ENCODE measurements at places on chromosomes 11 and 22.

DNA sequence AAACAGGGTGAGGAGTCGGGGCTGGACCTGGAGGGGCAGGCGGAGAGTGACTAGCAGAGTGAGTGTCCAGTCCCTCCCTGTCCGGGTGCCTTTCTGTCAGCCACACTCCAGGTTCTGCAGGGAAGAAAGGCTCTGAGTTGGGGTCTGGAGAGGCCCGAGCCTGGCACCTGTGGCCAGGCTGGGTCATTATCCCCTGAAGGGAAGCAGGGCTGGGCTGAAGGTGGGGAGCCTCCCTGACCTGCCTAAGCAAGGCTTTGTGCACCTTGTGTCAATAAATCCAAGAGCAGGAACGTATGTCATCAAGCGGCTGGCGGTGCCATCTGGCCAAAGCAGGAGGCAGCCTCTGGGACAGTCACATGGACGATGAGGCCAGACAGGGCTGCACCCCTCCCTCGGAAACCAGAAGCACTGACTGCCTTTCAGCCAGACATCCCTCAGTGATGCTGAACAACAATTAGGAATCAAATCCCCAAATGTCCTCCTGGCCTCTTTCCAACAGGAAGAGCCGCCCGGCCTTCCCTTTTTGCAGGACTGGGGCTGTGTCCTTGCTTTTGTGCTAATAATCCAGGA is 73.9 kb upstream of the FGF3 start:
- no peak for DNase-seq

- DNase-seq = no peak
Observed at GRCh38 chr22:38802671-38803121, 8.8 kb upstream of the DNAL4 start.

DNA sequence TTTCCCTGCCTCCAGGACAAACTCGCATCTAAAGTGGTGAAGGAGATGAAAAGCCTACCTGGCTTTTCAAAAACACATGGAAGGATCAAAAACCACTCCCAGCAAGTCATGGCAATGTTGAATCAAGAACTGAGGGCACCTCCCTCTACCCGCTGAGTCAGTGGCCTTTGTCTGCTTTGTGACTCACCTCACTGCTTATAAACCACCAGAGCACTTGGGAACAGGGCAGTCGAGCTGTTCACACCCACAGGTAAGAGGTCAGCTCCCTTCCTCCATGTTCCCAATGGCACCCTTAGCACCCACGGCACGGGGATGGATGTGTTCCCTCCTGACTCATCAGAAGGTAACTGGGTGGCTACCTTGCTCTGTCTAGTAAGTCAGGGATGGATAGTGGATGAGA is 21.7 kb downstream of the TENM4 start:
- DNase-seq = no peak

DNA sequence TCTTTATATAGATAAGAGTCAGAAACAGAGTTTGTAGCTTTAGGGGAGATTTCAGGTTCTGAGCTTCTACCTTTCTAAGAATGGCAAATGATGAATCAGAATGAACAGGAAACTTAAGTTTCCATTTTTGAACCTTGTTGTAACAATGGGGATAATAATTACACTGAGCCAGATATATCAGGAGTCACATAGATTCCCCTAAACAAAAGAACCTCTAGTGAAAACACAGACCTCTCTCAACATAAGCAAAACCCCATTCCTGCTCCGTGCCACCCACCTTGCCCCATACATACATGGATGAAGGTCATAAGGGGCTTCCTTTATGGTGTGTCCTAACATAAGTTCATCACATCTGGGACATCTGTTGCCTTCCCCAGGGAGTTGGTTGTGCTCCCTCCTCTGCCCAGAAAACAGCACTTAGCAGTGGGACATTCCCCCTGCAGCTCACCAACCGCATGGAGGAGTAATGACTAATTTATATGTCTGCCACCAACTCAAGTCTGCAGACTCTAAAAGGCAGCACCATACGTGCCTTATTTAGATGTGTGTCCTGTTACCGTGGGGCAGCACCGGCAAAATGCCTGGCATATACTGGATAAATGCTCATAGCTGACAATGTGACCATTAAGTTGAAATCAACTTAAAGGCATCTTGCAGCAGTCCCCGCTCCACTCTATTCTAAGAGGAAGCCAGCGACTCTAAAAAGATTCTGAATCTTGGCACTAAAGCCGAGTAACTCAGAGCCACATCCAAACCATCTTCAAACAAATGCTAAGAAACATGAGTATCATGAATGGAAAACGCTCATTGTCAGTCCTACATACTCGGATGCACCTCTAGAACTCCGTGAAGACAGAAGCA is 8.0 kb downstream of the JAML start:
- no peak for DNase-seq

DNA sequence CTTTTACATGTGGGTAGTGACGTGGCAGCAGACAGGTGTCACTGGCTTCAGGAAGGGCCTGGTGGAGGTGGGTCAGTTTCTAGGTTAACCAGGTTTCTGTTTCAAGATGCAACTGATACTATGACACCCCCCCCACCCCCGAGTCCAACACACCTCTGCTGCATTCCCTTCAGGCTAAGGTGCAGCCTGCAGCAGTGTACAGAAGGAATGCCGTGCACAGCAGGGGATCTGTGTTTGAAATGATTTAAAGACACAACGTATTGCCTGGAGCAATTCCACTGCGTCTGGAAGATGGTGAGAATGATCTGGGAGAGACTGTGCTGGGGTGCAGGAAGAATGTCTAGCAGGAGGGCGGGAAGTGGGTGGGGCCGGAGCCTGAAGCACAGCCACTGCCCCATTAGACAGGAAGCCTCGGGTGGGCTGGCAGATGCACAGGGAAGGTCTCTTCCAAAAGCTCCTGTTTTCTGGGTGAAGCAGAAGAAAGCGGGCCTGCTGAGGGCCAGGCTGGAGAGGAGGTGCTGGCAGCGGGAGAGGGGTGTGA is 11.9 kb upstream of the TESMIN start:
- no peak for DNase-seq

DNA sequence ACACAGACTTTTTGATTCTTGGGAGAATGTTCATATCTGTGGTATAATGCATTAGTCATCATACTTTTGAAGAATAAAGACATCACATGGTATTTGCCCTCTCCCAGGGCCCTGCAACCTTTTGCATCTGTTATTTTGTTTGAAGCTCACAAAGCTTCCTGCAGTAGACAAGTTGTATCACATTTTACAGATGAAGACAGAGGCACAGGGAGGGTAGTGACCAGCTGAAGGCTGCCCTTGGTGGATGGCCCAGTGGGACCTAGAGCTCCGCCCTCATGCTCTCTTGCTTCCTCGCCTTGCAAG is 66.4 kb downstream of the UBASH3B start:
- no peak for DNase-seq

DNA sequence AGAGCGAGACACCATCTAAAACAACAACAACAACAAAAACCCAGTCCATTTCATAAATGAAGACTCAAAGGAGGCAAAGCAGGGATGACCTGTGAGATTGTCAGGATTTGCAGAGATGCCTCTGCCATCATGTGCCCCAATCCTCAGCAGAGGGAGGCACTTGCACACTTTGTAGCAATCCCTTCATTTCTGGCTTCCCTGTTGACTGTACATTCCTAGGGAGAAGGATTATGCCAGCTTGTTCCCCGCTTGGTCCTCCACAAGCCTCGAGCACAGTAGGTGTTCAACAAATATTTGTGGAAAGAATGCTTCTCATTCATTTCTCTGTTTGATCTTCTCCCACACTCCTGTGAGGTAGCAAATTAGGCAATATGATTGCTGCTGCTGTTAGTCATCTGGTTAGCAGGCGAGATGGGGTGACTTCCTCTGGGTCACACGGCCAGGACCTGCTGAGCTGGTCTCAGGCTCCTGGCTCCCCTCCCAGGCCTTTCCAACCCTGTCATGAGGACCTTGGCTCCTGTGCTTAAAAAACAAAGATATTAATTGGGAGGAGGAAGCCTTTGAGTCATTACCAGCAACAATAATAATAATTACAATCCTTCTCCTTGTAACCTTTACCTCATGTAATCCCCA is 34.1 kb downstream of the LIF start:
- no peak for DNase-seq

DNA sequence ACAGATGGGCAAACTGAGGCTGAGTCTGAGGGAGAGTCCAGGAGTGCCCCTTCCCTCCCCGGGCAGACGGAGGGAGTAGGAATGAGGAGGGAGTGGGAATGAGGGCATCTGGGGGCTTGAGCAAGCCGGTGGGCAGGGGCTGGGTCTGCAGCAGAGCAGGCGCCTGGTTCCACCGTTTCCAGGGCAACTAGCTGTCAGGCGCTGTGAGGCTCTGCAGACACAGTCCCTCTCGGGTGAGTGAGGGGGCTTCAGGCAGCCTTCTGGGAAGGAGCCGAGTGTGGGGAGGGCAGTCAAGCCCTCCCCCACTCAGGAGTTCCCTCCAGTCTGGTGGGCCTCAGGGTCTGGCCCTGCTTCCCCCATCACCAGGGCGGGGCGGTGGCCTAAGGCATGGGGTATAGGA is 19.0 kb downstream of the TMEM258 start:
- no peak for DNase-seq

- DNase-seq = no peak
Observed at GRCh38 chr11:96459751-96460150, 69.9 kb downstream of the JRKL start.

DNA sequence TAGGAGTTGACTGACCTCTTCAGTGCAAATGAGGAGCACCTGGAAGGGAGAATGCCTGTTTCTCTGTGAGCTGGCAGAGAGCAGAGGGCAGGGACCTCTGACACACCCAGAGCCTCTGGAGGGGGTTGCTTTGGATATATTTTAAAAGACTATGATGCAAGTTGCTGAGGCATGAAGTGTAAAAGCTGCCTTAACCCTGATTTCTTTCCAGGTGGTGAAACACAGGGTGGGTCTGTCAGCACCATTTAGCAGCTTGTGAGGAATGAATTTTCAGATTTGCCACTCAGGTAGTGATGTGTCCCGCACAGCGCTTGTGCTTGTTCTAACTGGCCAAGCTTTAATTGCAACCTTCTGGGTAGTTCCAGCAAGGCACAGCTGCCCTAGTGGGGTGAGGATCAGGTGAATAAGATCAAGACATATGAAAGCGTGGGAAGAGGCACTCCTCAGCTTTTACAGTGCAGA is 90.2 kb downstream of the SWAP70 start:
- DNase-seq = no peak

- no peak for DNase-seq
Observed at GRCh38 chr11:43907028-43907975, 26.7 kb downstream of the ALKBH3 start.

- DNase-seq = no peak
Observed at GRCh38 chr11:16806791-16807190, 68.3 kb downstream of the C11orf58 start.

GRCh38 chr11:102263379-102264003 is 53.8 kb upstream of the BIRC3 start:
- no peak for DNase-seq

GRCh38 chr11:125341676-125342075 is 154.4 kb downstream of the FEZ1 start:
- DNase-seq = no peak

DNA sequence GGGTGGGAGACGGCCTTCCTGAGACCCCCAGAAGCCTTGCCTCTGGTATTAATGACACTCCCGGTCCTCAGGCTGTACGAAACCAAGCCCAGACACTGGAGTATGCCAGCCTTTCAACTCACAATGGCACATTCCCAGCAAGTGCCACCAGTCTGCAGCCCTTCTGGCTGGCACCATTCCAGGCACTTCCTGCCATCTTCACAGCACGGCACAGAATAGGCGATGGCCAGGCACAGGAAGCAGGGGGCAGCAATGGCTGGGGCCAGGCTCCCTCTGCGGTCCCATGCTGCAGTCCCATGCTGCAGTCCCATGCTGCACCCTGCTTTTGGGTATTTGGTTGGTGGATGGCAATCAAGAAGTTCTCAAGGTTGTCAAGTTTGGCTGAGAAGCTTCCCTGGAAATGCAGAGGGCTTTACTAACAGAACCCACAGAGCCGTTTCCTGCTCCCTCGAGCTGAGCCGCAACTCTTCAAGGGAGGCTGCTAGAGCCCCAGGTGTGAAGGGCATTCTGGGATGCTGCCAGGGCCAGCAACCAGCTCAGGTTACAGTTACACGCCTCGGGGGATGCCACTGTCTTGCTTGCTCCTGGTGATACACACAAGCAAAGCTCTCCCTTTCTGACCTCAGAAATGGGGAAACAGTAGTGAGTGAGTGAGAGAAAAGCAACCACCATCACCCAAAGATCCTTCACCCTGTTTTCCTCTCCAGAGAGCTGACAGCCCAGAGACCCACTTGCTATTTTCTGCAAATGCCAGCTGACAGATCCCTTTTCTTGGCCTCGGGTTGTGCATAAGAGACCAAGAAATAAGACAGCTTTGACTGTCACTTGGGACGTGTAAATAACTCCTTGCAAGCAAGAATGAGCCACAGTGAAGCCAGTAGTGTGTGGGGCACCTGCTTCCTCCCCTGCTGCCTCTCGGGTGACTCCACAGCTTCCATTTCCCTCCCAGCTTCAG is 23.9 kb downstream of the LRFN4 start:
- DNase-seq = peak; percentile 19

- DNase-seq = no peak
Observed at GRCh38 chr11:112565551-112565950, 304.9 kb upstream of the PLET1 start.

GRCh38 chr11:119107538-119108145 is 498 bp downstream of the C2CD2L start:
- DNase-seq = no peak

DNA sequence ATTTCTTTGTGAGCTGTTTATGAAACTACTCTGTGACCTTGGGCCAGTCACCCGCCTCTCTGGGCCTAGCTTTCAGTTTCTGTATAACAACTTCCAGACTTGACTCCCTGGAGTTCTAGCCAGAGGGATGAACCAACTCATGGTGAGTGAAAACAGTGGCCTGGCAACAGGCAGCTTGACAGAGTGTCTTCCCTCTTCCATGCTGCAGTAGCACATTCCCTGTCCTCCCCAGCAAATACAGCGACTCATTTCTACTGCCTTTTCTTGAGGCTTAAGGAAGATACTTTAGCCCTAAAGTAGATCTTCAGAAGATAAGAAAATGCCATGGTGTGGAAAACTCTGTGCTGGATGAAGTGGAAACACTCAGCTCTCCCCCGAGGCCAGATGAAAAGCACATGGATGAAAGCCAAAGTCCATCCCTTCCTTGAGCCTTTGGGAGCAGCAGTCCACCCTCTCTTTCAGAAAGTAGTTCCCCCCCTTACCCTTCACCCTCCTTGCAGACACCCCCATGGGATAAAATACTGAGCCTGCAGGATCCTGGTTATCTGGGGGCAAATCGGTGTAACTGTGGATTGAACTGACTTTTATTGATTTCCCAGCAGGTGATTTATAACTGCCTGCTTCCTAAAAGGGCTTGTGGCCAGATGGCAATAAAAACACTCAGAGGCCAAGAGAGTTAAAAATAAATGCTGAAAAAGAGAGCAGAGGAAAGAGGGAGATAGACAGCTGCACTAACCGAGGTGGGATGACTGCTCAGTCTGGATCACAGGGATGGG is 24.1 kb downstream of the IRAG1 start:
- DNase-seq = no peak
